SIG-M5 (cell line): ENCODE measurements at places on chromosomes 16 and 17.

- DNase-seq, result no peak
Observed at GRCh38 chr17:36894177-36894576, 43.1 kb upstream of the LHX1 start.

DNA sequence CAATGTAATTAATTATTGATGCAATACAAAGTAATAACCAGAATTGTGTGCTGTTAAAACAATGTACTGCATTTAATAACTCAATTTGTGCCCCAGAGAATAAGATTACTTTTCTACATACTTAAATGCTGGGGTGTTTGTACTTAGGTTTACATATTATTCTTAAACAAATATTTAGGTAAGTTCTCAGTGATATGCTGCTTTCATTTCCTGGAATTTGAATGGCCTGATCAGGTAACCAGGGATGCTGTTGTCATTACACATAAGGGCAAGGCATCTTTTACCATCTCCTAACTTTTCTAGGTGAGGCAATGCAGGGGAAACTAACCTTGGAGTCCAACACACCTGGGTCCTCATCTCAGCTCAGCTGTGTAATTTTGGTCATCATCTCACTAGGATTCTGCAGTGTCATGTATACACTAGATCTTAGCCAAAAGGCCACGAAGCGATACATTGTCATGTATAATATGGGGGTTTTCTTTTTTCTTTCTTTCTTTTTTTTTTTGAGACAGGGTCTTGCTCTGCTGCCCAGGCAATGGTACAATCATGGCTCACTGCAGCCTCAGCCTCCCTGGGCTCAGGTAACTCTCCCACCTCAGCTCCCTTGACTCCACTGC is 45.2 kb downstream of the MYO1D start:
- DNase-seq, result no peak

DNA sequence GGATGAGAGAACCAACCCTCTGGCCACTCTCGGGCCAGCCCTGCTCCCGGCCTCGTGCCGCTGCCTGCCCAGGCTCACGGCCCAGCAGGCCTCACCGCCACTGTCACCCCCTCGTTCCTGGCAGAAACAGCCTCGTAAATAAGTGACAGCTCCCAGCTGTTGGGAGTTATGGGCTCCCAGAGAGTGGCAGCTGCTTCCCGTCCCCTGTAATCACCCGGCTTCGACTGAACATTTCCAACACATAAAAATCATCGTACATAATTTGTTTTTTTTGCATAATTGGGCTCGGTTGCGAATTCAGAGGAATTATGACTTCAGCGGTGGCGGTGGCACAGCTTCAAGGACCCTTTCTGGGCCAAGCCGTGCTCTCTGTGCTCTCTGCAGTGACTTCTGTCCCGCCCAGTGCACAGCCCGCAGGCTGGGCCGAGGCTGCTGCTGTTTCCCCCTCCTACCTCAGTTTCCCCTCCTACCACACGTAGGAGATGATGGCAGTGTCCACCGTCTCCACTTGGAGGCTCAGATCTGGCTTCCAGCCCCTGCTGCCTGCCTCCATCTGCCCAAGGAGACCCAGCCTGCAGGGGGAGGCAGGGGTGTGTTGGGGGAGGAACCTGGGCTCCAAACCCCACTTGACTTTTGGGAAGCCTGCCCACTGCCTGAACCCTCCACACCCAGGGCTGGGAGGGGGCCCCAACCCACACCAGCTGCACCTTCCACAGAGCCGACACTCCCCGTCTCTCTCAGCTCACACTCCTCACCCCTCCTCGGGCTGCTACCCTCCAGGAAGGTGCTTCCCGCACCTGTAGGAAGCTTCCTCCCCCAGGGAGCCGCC is 84.9 kb downstream of the RTN4RL1 start:
- DNase-seq, result no peak

DNA sequence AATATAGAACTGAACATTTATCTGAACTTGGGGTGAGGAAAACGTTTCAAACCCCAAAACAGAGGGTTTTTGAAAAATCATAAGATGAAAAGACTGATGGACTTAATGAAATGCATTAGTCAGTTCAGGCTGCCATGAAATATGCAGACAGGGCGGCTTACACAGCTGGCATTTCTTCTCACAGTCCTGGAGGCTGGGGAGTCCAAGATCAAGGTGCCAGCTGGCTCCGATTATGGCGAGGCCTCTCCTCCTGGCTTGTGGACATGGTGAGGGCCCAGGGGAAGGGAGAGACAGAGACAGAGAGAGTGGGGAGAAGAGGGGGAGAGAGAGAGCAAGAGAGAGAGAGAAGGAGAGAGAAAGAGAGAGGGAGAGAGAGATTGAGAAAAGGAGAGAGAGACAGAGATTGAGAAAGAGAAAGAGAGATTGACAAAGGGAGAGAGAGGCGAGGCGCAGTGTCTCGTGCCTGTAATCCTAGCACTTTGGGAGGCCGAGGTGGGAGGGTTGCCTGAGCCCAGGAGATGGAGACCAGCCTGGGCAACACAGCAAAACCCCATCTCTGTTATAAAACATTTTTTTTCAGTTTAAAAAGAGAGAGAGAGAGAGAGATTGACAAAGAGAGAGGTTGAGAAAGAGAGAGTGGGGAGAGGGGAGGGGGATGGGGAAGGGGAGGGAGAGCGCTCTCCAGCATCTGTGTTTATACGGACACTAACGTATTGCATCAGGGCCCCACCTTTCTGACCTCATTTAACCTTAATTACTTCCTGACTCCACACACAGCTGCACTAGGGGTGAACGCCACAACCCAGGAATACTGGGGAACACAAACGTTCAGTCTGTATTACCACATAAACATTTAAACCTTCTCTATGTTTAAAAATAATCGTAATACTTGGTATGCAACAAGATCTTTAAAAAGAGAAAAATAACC is 24.6 kb upstream of the RPH3AL start:
- no peak for DNase-seq

DNA sequence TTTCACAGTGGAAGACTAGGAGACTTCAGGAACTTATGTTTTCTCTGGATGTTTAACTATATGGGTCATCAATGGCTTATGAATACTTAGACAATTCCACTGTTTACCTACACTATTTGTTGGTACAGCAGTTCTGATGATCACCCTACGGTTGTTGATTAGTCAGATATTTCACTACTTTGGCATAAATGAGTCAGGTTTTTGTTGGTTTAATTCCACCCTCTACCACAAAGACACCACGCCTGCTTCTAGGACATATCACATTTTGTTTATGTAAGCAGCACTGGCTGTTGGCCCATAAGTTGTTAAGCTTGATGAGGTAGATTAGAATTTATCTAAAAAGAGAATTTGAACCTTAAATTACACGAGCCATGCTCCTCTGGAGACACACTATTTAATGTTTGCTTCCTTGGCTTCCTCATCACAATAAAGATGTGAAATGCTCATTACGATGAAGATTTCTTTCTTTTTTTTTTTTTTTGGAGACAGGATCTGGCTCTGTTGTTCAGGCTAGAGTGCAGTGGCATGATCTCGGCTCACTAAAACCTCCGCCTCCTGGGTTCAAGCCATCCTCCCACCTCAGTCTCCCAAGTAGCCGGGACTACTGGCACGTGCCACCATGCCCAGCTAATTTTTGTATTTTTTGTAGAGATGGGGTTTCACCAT is 4.3 kb downstream of the GDE1 start:
- no peak for DNase-seq

DNA sequence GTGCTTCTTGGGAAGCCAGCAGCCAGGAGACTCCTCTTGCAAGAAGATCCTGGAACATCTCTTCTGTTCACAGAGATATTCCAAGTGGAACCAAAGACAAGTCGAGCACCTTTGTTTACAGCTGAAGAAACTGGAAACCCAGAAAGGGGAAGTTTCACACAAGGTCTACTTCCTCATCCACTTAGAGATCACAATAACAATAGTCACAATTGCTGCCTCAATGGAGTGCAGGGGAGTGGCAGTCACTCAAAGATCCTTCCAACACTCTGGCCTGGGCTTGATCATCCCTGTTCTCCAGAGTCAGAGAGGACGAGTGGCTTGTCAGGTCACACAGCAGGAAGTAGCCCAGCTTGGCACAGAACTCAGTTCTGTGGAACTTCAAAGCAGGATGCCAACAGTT is 46.9 kb upstream of the SIAH1 start:
- DNase-seq, result peak; percentile 50

DNA sequence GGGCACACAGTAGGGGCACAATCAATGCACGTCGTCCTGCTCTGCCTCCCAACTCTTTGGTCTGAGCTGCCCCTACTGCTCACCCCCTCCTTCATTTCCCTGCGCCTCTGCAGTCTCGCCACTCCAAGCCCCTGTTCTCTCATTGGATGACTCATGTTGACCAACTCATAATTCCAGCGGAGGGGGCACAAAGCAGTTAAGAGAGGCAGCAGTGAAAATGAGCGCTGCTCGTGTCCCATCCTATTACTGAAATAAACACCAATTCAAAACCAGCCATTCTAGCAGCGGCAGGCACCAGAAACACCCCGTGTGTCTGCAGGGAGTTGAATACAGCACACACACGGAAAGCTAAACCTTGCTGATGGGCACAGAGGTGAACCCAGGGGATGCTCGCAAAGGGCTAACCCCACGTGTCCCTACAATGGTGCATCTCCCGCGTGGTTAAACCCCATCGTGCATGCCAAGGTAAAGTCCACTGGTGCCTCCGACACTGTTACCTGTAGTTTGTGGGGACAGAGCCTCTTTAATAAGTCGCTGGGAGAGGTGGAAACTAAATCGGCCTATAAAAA is 310.4 kb downstream of the XYLT1 start:
- no peak for DNase-seq

- DNase-seq, result no peak
Observed at GRCh38 chr17:13102477-13102876, 84.7 kb upstream of the ELAC2 start.

- DNase-seq, result no peak
Observed at GRCh38 chr17:64694207-64694606, 32.1 kb upstream of the SMURF2 start.

GRCh38 chr16:53915452-53916160 is 211.7 kb downstream of the FTO start:
- no peak for DNase-seq

GRCh38 chr16:54488729-54489128 is 202.1 kb upstream of the IRX3 start:
- no peak for DNase-seq

DNA sequence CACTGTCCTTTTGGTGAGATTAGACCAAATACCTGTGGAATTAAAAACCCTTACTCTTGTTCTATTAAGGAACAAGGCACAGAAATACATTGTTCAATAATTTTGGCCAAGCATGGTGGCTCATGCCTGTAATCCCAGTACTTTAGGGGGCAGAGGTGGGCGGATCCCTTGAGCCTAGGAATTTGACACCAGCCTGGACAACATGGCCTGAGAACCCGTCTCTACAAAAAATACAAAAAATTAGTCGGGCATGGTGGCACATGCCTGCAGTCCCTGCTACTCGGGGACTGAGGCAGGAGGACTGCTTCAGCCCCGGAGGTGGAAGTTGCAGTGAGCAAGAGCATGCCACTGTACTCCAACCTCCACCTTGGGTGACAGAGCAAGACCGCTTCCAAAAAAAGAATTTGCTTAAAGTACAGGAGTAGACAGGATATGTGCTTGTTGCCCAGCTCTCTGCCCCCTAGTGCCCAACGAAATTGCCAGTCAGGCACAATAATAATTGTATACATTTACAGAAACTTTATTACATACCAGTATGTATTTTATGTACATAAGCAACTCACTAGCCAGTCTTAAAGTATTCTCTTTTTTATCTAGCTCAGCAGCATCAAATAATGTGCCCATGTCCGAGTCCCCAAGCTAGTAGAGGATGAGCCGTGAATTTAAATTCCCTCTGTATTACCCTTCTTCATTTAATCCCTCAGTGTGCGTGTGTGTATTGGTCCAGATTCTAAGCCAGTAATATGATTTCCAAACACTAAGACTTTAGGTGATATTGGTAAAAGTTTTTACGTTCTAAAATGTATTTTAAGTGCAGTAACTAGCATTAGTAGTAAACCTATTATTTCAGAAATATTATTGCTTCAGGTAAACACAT is 1.4 kb downstream of the THUMPD1 start:
- no peak for DNase-seq

- DNase-seq, result no peak
Observed at GRCh38 chr17:39938140-39938869, 10.8 kb downstream of the LRRC3C start.

DNA sequence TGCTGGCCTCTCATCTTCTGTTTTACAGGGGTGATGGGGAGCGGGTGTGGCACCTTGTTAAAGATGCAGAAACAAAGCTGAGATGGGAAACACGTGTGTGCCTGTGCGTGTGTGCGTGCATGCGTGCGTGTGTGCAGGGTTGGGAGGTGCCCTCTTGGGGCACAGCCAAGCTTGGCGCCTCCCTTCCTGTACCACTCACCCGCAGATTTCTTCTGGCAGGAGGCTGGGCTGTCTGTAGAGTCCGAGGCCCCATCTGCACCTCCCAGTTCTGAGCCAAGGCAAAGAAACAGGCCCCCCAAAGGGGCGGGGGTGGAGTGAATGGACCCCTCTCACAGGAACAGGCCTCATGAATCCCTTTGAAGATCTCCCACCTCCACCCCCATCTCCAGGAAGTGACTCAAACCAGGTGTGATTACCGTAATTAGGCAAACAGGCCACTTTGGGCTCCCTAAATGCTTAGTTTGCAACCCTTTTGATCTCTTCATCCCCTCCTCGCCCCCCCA is 20.9 kb downstream of the TNS4 start:
- no peak for DNase-seq

GRCh38 chr17:1244606-1245012 is 25.6 kb upstream of the BHLHA9 start:
- no peak for DNase-seq

- no peak for DNase-seq
Observed at GRCh38 chr16:89026121-89026612, 49.2 kb upstream of the CBFA2T3 start.

- no peak for DNase-seq
Observed at GRCh38 chr17:55238931-55239297, 25.8 kb upstream of the HLF start.

DNA sequence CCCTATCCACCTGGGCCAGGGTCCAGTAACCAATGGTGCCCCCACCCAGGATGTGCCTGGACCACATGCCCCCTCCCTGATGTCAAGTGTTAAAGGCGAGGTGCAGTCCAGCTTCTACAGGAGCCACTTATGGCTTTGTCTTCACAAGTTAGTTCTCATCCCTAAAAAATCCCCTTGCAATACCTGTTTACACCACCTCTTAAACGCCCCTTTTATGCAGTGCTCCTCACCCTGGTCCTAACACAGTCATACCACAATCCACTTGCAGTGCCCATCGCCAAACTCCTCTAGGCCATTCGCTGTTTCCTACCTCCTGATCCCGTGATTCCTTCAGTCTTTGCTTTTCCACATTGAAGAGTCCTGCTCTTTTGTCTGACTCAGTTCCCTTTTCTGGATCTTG is 7.1 kb downstream of the GLYR1 start:
- DNase-seq, result no peak

DNA sequence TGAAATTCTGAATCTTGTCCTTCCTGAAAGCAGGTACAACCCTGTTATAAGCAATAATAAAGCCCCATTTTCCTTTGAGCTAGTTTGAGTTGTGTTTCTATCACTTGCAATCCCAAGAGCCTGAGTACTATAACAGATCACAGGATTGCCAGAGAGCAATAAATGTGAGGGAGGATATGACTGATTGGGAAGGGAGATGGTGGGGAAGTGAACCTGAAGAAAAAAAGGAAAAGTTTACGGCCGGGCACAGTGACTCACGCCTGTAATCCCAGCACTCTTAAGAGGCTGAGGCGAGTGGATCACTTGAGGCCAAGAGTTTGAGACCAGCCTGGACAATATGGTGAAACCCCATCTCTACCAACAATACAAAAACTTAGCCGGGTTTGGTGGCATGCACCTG is 80.4 kb downstream of the COX10 start:
- no peak for DNase-seq

- no peak for DNase-seq
Observed at GRCh38 chr17:56737421-56738161, 96.1 kb downstream of the C17orf67 start.

- DNase-seq, result no peak
Observed at GRCh38 chr17:37405955-37406634, 541 bp downstream of the ACACA start.
